ENCODE measurements at places on chromosomes 2 and 18. TPM values are rescaled to one million over a fixed set of nuclear protein-coding genes. Genes with fewer than 3 reads are reported as not detected.

Gene CHST10
- 1.5 TPM for total RNA-seq

Gene PAIP2B
- total RNA-seq: 2.5 TPM

Gene RAB6C
- total RNA-seq: not detected

Gene ZNF892
- total RNA-seq: 0.82 TPM

Gene IL1A
- not detected for total RNA-seq

Gene ANKRD23
- 10.4 TPM for total RNA-seq

- no peaks in the 10 kb centered on the region for H3K27me3 ChIP-seq
- peaks cover 65% of the 10 kb centered on the region for H3K36me3 ChIP-seq
- no peak overlapping the region for H3K27ac ChIP-seq
- no peak overlapping the region for H3K4me3 ChIP-seq
- H3K4me1 ChIP-seq: peaks cover 46% of the 10 kb centered on the region
Measured at GRCh38 chr2:237711458-237712150, 84.2 kb downstream of the LRRFIP1 start.

GRCh38 chr18:31918733-31919132 lies 24.2 kb downstream of the TRAPPC8 start:
- no peak for DNase-seq
- H3K36me3 ChIP-seq: peaks cover 40% of the 10 kb centered on the region
- no peaks in the 10 kb centered on the region for H3K27me3 ChIP-seq

DNA sequence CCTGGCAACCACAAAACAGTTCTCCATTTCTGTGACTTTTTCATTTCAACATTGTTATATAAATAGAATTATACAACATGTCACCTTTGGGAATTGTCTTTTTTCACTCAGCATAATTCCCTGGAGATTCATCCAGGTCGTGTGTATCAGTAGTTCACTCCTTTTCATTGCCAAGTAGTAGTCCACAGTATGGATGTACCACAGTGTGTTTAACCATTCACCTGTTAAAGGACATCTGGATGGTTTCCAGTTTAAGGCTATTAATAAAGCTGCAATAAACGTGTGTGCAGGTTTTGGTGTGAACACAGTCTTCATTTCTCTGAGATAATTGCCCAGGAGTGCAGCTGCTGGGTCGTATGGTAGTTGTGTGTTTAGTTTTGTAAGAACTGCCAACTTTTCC lies 35.7 kb downstream of the COPS7B start:
- no peak overlapping the region for H3K27ac ChIP-seq
- H3K27me3 ChIP-seq: no peaks in the 10 kb centered on the region
- H3K4me1 ChIP-seq: no peaks in the 10 kb centered on the region
- no peaks in the 10 kb centered on the region for H3K36me3 ChIP-seq

DNA sequence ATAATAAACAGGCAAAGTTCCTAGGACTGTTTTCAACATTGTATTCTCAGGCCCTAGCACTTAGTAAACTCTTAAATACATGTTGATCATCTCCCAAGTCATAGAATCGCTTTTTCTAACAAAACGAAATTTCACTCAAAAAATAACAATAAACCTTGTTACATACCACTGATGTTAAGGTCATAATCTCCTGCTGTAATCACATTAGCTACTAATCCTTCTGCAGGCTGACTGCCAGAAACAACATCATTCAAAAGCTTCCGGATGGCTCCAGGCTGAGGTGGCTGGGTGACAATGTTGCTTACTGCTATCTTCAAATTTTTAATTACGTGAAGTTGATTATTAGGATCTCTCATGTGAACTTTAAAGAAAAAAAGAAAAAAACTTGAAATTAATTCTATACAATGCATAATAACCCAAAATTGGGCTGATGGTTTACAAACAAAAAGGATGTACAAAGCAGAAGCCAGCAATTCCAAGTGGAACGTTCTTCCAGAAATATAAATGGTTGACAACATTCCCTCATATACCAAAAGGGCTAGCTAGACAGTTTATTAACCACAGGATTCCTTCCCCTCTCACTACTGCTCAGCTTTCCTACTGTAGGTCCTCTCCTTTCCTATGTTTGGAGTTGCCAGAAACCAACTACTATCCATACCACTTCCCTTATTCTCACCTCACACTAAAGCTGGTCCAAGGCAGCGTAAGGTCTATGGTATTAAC lies 11.6 kb downstream of the TRAPPC8 start:
- H3K27me3 ChIP-seq: no peaks in the 10 kb centered on the region
- no peak overlapping the region for H3K27ac ChIP-seq
- no peak for DNase-seq
- peaks cover 56% of the 10 kb centered on the region for H3K36me3 ChIP-seq
- no peak overlapping the region for H3K4me3 ChIP-seq

DNA sequence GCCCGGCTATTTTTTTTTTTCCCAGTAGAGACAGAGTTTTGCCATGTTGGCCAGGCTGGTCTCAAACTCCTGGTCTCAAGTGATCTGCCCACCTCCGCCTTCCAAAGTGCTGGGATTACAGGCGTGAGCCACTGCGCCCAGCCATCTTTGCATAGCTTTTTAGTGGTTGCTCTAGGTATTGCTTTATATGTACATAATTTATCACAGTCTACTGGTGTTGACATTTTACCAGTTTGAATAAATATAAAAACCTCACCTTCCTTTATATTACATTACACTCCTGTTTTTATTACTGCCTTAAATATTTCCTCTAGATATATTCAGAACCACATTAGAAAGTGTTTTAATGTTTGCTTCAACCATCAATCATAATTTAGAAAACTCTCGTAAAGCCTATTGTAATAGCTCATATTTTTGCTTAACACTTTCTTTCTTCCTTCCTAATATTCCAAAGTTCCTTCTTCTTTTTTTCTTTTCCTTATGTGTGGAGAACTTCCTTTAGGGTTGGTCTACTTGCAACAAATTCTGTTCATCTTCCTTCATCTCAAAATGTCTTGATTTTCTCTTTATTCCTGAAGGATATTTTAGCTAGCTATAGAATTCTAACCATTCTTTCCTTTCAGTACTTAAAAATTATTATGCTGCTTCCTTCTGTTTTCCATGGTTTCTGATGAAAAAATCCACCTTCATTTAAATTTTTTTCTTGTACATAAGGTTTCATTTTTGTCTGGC lies 82.2 kb upstream of the DAPL1 start:
- H3K4me3 ChIP-seq: no peak overlapping the region
- H3K27ac ChIP-seq: no peak overlapping the region
- no peaks in the 10 kb centered on the region for H3K4me1 ChIP-seq

DNA sequence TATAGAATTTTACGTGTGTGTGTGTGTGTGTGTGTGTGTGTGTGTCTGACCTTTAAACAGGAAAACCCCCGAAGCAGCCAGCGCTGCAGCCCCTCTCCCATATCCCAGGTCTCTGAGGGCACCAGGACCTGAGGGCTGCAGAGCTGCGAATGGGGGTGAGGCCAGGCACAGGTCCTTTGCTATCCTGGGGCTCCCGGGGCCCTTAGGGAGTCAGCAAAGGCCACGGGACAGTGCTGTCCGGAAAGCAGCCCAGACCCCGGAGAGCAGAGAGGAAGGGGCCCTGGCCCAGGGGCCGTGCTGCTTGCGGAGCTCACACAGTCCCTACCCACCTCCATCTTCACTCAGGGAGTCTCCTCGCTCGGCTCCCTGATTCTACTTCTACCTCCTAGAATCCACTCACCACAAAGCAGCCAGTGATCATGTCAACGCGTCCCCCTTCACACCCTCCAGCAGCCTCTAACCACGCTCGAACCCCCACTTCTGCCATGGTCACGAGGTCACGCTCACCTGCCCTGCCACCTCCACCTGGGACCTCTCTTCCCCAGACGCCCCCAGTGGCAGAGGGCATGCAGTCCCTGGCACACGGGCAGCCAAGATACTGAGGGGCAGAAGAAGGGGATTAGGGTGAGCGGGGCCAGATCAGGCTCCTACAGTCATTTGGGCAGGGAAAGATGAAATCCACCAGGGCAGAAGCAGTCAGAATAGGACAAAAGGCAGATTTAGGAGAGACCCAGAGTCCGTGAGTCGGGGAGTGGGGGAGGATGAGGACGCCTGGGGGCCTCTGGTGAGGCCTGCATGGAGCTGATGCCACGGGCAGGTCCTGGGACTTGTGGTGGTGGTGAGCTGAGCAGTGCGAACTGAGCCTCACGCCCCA lies 86.7 kb downstream of the USP40 start:
- no peak for DNase-seq
- H3K4me3 ChIP-seq: no peak overlapping the region
- no peaks in the 10 kb centered on the region for H3K4me1 ChIP-seq
- no peak overlapping the region for H3K27ac ChIP-seq
- H3K27me3 ChIP-seq: no peaks in the 10 kb centered on the region
- peaks cover 16% of the 10 kb centered on the region for H3K36me3 ChIP-seq

- H3K4me1 ChIP-seq: no peaks in the 10 kb centered on the region
- no peak overlapping the region for H3K27ac ChIP-seq
- no peaks in the 10 kb centered on the region for H3K27me3 ChIP-seq
- no peak for DNase-seq
- no peak overlapping the region for H3K4me3 ChIP-seq
Measured at GRCh38 chr2:203175371-203175770, 63.4 kb upstream of the CYP20A1 start.

DNA sequence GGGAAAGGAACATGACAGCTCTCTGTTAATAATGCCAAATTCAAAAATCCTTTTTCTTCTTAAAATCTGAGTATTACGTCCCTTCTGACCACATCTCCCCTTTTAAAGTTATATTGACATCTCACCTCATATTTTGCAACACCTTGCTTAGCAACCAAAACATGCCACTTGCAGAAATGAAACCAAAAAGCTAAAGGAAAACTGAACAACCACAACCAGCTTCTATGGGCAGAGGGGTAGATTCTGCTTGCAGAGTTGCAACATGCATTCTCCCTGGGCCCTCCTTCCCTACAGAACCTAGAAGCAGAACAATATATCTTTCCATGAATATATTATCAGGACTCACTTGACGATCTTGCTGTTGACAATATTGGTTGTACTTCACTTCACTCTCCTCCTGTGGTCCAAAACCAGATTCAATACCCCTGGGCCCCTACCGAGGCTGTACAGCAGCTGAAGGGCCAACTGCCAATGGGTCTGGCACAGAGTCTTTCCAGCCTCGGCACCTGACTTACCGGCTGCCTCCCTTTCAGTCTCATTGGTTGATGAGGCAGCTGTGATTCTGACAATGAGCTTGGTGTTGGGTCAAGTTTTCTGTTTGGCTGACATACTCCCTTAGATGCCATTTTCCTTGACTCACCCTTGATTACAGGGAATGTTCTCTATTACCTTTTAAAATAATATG lies 616.6 kb downstream of the ZEB2 start:
- H3K27me3 ChIP-seq: no peaks in the 10 kb centered on the region
- no peaks in the 10 kb centered on the region for H3K36me3 ChIP-seq
- no peaks in the 10 kb centered on the region for H3K4me1 ChIP-seq
- H3K4me3 ChIP-seq: no peak overlapping the region
- no peak for DNase-seq

DNA sequence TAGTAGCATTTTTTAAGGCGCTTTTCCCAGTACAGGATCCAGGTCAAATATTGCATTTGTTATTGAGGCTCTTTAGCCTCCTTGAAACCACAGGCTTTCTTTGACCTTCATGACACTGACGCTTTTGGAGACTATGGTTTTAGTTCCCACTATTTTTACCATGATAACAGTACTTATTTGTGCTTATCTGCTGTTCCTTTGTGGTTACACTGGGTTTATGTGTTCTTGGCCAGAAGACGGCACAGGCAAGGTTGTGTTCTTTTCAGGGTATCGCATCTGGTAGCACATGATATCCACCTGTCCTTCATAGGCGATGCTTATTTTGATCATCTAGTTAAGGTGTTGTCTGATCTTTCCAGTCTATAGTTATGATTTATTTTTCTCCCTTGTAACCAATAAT lies 16.8 kb upstream of the MBOAT2 start:
- no peak overlapping the region for H3K4me3 ChIP-seq
- H3K4me1 ChIP-seq: no peaks in the 10 kb centered on the region
- peaks cover 5% of the 10 kb centered on the region for H3K27me3 ChIP-seq
- no peak for DNase-seq
- no peak overlapping the region for H3K27ac ChIP-seq

- DNase-seq: no peak
- no peaks in the 10 kb centered on the region for H3K27me3 ChIP-seq
- H3K27ac ChIP-seq: no peak overlapping the region
- H3K4me1 ChIP-seq: no peaks in the 10 kb centered on the region
- H3K4me3 ChIP-seq: no peak overlapping the region
Measured at GRCh38 chr2:2238726-2239269, 92.3 kb downstream of the MYT1L start.

DNA sequence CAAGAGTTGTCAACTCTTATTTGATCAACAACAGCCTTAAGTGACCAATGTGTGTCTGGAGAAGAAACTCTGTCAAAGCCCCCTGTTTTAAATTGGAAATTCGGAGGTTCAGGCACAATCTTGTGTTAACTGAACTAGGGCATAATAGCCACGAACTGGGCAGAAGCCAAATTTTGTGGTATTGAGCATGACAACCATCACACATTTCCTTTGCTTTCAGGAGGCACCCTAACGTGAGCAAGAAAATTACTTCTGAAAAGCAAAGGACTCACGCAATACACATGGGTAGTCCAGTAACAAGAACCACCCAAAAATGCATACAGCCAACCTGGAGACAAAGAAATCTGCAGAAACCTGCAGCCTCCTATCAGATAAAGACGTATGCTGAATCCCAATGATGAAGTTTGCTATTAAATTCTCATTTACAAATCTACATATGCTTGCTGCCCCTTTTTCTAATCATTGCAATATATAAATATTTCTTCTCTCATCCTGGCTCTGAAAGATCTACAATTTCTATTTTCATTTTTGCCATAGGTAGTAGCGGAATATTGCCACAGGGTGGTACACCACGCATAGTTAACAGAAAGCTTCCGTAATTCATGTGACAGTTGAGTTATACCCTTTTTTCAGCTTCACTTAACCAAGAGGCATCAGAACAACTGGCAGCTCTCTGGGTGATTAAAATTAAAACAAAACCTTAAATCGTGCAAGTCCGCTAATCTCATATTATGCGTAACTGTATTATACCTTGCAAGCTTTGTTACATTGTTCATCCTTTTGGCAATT lies 495.8 kb downstream of the NRXN1 start:
- no peak overlapping the region for H3K27ac ChIP-seq
- no peaks in the 10 kb centered on the region for H3K27me3 ChIP-seq
- DNase-seq: no peak
- H3K4me3 ChIP-seq: no peak overlapping the region

- no peaks in the 10 kb centered on the region for H3K4me1 ChIP-seq
- no peak overlapping the region for H3K4me3 ChIP-seq
- H3K27ac ChIP-seq: no peak overlapping the region
Measured at GRCh38 chr2:43004879-43005244, 212.5 kb upstream of the HAAO start.

GRCh38 chr2:23312996-23313606 lies 71.9 kb upstream of the KLHL29 start:
- no peaks in the 10 kb centered on the region for H3K36me3 ChIP-seq
- H3K4me3 ChIP-seq: no peak overlapping the region
- no peaks in the 10 kb centered on the region for H3K4me1 ChIP-seq
- no peak overlapping the region for H3K27ac ChIP-seq
- no peak for DNase-seq

DNA sequence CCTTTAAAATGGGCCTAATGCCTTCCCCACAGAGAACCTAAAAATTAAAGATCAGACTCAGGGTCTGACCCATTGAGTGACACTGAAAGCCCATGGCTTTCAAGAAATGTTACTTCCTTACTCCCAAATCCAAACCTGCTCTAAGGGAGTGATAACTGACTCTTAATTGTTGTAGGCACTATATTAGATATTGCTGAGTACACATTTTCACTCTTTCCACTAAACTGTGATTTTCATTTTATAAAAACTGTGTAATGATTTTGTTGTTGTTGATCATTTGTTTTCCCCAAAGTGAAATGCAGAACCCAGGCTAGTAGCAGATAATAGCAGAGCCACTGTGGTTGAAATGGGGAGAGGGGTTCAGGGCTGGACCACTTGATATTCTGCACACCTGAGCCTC lies 87.1 kb downstream of the LRRTM1 start:
- H3K4me1 ChIP-seq: no peaks in the 10 kb centered on the region
- H3K27me3 ChIP-seq: no peaks in the 10 kb centered on the region
- no peaks in the 10 kb centered on the region for H3K36me3 ChIP-seq
- H3K4me3 ChIP-seq: no peak overlapping the region
